Brain (organoid and tissue), 16 donors: ENCODE measurements at places on chromosomes 12 and 14.

GRCh38 chr12:68739891-68740290 is 6.1 kb upstream of the SLC35E3 start:
- DNase-seq: no peak

DNA sequence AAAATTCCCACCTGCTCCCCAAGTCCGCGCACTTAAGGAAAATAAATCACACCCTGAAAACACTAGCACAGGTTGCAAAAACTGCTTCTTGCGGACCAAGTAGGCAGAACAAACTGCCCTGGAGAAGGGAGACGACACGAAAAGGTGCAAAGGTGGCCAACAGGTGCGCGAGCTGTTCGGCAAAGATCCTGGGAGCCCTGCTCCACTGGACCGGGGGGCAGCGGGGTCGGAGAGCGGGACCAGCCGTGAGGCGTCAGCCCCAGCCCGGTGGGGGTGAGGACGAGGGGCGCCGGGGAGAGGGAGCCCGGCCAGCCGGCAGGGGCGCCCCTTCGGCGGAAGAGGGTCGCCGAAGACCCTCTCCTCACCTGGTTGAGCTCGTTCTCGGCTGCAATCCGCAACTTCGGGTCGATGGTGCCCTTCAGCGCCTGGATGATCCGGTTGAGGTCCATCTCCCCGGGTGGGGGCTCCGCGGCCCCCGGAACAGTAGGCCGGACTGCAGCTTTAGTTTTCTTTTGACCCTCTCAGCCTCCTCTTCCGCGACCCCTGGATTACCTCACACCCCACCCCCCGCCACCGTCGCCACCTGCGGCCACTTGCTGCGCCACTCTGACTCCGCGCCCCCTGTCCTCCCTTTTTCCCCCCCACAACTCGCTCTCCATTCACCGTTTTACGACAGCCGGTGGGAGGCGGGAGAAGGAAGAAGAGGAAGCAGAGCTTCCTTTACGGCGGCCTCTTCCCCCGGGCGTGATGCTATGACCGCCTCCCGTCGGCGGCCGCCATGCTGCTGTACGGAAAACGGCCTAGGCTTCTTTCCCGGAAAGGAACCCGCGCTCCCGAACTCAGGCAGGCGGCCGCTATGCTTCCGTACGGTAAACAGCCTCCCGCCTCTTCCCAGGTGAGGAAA is at the start of gene IPO8:
Gene IPO8 (minus strand): TSS at position 671 of the 904 bp plus-strand sequence. CDS start 222 bp downstream, at position 449.
- peak; percentile 97 for DNase-seq

- DNase-seq: no peak
These were observed 1100.6 kb downstream of the GALC start for GRCh38 chr14:86892152-86892956.

- DNase-seq: no peak
These were observed 109.4 kb downstream of the ARF6 start for GRCh38 chr14:50001999-50002925.

DNA sequence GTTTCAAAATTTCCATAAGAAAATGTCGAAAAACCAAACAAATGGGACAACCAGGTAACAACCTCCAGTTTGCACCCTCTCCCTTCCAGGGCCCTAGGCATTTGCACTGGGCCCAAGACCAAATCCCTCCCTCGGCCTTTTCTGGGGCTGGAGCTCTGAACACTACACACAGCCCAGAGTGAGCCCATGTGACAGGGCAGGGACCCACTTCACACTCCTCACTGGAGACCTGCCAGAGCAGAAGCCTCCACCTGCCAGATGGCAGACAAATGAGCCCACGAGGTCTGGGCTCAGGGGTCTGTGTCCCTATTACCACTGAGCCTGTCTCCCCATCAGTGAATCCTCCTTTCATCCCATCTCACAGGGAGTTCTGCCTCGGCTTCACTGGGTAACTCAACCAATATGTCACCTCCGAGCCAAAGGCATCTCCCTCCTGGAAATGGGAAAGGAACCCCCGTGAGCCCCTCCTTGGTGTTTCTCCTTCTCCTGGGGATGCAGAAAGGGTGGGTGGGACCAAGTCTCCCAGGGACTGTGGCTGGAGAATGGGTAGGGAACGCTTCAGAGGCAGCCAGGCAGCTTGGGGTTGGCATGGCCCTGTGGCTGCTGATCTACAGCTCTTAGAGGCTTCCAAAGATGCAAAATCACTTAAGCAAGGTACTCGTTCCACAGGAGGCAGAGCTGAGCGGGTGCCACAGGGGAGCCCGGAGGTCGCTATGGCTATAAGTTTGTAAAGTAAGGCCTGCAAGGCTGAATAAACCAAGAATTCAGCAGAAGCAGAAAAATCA is 10.6 kb downstream of the VWF start:
- DNase-seq: no peak

GRCh38 chr12:108193917-108194316 is 64.8 kb downstream of the WSCD2 start:
- DNase-seq: no peak

DNA sequence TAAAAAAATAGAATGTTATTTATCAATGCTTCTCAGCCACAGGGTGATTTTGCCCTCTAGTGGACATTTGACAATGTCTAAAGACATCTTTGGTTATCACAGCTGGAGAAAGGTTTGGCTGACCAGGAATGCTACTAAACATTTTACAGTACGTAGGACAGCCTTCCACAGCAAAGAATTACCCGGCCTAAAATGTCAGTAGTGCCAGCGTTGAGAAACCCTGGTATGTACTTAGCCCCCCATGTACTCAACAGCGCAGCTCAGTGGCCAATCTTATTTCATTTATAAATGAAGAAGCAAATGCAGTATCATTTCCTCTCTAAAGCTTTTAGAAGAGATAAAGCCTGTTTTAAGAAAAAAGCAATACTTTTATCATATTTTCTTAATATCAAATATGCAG is 5.8 kb downstream of the MARK3 start:
- peak; percentile 30 for DNase-seq

GRCh38 chr12:7937833-7938506 is 2.0 kb upstream of the SLC2A3 start:
- no peak for DNase-seq

- no peak for DNase-seq
These were observed 9.2 kb upstream of the RAD52 start for GRCh38 chr12:958588-959123.

GRCh38 chr12:115324949-115325593 is 641.1 kb upstream of the TBX3 start:
- no peak for DNase-seq

DNA sequence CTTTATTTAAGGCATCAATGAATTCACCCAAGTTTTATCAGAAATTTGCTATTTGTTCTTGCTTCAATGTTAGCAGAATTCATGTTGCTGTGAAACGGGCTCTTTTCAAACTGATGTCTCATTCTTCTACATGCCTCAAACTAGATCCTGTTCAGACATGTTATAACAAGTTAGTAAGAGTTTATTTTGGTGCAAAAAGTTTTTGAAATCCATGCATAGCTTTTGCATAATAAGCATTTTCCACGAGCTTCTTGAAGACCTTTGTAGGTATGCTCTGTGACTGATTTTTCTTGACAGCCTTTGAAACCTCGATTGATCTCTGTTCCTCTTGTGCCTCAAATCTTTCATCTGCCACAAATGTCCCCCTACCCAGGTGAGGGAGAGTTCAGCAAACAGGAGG is 275.2 kb downstream of the FOXN3 start:
- DNase-seq: no peak

- DNase-seq: no peak
These were observed 250.7 kb downstream of the NTF3 start for GRCh38 chr12:5682581-5682980.

- DNase-seq: no peak
These were observed 11.3 kb upstream of the ERP27 start for GRCh38 chr12:14949631-14950030.

GRCh38 chr14:106268013-106268727 is 741.8 kb downstream of the TMEM121 start:
- no peak for DNase-seq

- no peak for DNase-seq
These were observed 293.9 kb upstream of the AMIGO2 start for GRCh38 chr12:47373554-47374150.

DNA sequence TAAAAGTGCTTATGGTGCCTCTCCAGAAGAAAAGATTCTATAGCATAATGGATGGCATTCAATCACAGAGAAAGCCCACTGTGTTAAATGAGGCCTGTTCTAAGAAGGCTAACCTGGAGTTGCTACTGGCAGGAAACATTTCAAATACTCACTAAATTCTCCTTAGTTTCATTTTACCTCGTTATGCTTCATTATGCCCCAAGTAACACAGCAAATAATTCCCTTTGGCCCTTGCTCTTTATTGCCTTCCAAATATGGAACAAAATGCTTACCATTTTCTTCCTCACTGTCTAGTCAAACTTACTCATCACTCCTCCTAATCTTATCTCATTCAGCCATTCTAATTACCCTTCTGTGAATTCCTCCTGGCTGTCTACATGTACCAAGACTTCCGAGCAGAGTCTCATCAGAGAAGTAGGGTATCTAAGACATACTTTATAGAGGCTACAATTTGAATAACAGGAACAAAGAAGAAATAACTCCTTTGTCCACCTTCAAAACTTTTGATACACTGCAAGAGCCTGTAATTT is 292.1 kb upstream of the CLEC14A start:
- no peak for DNase-seq

DNA sequence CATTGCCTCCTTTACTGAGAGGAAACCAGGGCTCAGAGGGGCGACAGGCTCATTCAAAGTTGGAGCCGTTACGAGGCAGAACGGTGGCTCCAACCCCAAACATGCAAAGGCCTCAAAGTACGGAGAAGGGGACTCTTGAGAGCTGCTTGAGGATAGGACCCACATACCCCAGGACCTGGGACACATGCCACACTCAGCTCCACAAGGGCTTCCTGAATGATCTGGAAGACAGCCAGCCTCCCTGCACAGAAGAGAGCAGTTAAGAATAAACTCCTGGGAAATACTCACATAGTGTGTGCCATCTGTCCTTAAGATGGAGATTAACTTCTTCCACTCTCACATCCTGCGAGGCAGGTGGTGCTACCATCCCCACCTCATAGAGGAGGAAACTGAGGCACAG is 26.6 kb upstream of the NXPH4 start:
- DNase-seq: peak; percentile 74

DNA sequence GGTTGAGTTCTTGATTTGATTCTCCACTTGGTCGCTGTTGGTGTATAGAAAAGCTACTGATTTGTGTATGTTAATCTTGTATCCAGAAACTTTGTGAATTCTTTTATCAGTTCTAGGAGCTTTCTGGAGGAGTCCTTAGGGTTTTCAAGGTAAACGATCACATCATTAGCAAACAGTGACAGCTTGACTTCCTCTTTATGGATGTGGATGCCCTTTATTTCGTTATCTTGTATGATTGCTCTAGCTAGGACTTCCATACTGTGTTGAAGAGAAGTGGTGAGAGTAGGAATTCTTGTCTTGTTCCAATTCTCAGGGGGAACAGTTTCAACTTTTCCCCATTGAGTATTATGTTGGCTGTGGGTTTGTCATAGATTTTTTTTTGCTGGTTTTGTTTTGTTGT is 12.4 kb downstream of the MTRFR start:
- no peak for DNase-seq

GRCh38 chr12:49827401-49828099 is 663 bp downstream of the NCKAP5L start:
- peak; percentile 85 for DNase-seq

GRCh38 chr14:99131632-99132271 is 140.2 kb downstream of the BCL11B start:
- DNase-seq: no peak

DNA sequence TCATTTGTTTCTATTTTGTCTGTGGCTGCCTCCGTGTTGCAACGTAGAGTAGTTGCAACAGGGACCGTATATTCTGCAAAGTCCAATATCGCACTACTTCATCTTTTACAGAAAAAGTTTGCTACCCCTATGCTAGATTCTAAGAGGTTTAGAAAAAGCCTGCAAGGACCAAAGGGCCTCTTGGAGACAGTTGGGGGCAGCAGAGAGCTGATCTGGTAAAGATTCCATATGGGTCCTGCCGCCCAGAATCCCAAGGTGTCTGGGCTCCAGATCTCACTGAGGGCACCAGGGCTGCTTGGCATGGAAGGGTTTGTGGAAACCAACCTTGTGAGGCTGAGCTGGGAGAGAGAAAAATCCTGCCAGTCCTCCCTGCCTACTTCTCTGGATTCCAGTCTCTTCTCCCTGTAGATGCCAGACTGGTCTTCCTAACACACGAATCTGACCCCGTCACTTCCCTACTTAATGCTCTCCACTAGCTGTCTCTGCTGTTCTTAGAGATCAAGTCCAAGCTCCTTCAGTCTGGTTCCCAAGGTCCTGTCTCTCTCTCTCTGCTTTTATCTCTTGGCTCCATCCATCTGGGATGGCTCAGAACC is 74.6 kb downstream of the GLRX5 start:
- peak; percentile 72 for DNase-seq

GRCh38 chr12:13843841-13844240 is 137.6 kb downstream of the GRIN2B start:
- no peak for DNase-seq

- peak; percentile 19 for DNase-seq
These were observed 187.7 kb upstream of the TMTC1 start for GRCh38 chr12:29971446-29971845.

DNA sequence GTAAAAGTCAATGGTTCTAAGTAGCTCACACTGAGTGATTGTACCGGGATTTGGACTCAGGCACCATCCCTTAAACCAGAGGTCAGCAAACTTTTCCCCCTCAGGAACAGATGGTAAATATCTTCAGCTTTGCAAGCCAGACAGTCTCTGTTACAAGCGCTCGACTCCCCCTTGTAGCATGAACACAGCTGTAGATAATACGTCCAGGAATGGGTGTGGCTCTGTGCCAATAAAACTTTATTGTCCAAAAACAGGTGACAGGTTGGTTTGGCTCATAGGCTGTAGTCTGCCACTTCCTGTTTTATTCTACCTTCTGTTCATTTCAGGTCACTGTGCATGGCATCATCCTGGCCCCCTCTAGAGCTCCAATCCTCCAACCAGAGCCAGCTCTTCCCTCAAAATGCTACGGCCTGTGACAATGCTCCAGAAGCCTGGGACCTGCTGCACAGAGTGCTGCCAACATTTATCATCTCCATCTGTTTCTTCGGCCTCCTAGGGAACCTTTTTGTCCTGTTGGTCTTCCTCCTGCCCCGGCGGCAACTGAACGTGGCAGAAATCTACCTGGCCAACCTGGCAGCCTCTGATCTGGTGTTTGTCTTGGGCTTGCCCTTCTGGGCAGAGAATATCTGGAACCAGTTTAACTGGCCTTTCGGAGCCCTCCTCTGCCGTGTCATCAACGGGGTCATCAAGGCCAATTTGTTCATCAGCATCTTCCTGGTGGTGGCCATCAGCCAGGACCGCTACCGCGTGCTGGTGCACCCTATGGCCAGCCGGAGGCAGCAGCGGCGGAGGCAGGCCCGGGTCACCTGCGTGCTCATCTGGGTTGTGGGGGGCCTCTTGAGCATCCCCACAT is 7.6 kb downstream of the BDKRB1 start:
- no peak for DNase-seq
